ENCODE measurements at places on chromosomes 12 and 14.

- peak; percentile 80 for DNase-seq
Observed at GRCh38 chr12:28958553-28959195, 190.4 kb upstream of the FAR2 start.

GRCh38 chr12:87596636-87597035 is 432.6 kb downstream of the C12orf50 start:
- DNase-seq = peak; percentile 37

DNA sequence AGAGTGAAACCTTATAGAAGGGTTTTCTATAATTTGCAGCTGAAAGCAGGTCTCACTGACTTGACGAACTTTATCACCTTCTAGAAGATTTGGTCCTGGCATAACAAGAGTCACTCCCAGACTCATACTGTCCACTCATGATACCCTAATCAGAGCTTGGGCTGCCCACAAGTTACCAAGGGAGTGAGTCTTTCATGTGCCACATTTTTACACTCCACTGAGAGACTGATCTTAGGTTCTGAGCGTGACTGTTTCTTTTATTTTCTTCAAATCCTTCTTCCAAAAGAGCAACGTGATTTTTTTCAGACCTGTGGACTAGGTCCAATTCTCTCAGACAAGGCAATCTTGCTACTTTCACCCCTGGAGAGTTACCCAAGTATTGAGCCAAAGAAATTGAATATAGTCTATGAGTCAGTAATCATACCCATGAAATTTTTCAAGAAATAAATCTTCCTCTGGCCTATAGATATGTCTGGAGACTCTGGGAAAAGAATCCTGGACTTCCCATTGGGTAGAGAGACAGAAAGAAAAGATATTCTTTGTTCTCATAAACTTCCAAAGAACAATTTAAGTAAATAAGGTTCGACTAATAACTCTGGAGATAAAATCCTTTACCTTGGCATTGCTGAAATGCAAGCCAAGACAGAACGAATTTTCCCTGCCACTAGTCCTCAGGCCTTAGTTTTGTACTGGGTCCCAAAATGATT is 26.9 kb downstream of the SIX1 start:
- peak; percentile 33 for DNase-seq

DNA sequence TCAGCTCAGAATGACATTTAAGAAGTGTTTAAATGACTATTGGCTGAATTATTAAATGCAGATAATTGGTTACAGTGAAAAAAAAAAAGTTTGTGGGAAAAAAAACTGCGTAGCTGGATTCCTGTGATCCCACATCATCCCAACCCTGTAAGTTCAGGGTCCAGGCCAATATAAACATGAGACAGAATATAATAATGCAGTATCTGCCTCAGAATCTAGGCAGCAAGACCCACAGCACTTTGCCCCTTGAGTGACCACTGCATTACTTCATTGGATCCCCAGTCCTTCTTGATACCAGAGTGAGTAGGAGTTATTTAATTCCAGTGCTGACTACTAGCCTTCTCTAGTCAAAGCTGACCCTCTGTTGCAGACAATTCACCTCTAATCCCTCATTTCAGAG is 272.6 kb downstream of the CCER1 start:
- DNase-seq = peak; percentile 80

DNA sequence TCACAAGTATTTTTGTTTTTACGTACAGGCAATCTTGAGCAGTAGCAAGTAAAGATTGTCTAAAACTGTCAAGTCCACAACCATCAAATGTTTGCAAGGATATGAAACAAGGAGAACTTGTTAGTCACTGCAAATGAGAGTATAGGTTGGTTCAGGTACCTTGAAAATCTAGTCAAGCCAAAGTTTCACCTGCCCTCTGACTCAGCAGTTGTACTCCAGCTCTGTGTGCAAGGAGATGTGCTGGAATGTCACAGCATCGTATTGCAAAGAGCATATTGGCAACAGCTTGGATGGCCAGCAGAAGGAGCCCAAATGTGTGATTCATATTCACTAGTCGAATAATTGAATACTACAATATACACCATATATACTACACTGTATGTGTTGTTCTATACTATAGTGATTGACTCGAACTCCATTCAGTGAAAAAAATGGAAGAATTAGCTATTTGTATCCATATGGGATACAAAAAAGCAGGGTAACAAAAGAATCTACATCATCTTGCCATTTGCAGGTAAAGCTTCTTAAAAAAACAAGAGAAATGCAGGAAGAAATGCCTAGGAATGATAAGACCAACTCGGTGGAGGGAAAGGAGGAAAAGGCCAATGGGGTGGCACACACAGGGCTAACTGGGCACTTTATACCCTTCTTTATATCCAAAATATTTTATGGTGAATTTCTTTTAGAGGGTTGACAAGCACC is 44.0 kb downstream of the EID3 start:
- DNase-seq = no peak

DNA sequence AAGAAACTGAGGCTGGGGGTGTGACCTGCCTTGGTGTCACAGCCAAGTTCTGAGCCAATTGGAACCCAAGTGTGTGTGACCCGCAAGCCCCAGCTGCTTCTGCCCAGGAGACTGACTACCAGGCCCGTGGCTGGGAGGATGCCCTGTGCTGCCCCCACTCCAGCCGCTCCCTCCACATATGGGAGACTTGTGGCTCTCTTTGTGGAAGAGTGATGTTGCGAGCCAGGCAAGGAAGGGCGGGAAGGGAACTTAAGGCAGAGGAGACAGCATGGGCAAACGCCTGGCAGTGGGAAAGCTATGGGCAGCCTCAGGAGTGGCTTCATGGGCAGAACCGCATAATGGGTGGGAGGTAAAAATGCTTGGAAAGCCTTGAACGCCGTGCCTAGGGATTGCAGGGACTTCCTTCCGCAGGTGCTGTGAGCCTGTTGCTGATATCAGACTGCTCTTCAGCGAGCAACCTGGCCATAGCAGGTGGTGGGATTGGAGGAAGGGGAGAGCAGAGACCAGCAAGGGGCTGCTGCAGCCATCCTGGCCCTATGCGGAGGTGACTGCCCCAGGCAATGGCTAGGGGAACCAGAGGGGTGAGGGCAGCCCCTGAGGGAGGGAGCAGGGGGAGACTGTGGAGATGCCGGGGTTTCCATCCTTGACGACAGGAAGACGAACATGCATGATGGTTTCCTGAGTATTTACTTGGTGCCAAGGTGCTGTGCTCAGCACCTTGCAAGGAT is 115.7 kb downstream of the LGMN start:
- no peak for DNase-seq

DNA sequence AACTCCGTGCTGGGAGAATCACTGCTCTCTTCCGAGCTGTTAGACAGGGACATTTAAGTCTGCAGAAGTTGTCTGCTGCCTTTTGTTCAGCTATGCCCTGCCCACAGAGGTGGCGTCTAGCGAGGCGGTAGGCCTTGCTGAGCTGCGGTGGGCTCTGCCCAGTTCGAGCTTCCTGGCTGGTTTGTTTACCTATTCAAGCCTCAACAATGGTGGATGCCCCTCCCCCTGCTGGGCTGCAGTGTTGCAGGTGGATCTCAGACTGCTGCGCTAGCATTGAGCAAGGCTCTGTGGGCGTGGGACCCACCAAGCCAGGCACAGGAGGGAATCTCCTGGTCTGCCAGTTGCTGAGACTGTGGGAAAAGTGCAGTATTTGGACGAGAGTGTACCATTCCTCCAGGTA is 43.7 kb downstream of the GPR137C start:
- DNase-seq = no peak

GRCh38 chr12:74644681-74645080 is 107.0 kb downstream of the ATXN7L3B start:
- no peak for DNase-seq

- DNase-seq = peak; percentile 41
Observed at GRCh38 chr14:84340938-84341337, 1189.0 kb upstream of the FLRT2 start.

- no peak for DNase-seq
Observed at GRCh38 chr14:93430315-93431035, at the start of gene UNC79. Gene UNC79 (plus strand): TSS chr14:93430939. CDS start chr14:93431030, 91 bp downstream.

GRCh38 chr12:124338448-124338847 is 43.6 kb downstream of the RFLNA start:
- no peak for DNase-seq

DNA sequence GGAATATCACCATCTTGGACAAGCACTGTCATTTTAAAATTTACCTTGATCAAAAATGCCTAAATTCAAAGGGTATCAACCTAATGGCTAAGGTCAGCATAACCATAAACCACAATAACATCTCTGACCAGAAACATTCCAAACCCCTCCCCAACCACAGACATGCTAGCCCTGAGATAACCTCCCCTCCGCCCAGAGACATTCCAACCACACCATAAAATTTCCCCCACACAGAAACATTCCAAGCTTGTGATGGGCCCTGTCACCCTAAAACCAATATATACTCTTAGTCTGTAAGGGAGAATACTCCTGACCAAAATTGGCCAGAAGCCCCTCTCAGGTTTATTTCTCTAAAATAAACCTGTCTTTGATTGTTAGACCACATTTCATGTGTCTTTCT is 17.7 kb downstream of the EPYC start:
- DNase-seq = no peak

DNA sequence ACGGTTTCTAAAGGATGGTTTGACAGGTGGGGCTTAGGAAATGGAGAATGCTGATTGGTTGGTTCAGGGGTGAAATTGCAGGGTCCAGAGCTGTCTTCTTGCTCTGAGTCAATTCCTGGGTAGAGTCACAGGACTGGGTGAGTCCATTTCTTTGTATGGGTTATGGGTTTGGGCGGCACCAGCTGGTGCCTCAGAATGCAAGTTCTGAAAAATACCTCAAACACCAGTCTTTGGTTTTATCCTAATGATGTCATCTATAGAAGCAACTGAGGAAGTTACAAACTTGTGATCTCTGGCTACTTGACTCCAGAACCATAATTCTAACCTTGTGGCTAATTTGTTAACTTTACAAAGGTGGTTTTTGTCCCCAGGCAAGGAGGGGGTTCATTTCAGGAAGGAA is 47.6 kb upstream of the EIF5 start:
- no peak for DNase-seq

DNA sequence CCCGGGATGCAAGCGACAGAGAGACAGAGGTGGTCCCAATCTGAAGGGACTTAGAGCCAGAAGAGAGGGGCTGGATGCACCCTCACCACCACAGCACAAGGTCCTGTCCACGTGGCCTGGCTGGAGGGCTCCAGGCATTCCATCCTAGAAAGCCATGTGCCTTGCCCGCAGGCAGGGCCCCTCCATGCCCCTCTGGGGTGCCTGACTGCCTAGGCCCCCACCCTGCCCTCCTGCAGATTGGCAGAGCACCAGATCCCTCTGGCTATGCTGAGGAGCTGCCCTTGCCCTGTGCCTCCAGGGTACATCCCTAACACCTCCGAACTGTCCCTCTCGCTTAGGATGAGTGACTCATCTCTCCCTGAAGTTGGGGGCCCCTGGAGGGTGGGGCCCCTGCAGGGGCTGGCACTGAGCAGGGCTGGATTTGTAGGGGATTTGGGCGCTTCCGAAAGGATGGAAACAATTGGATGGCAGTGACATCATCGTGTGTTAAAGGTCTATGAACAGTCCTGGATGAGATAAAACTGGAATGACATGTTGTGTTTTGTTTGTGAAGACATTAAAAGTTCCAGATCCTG is 50.9 kb downstream of the CHGA start:
- DNase-seq = no peak

DNA sequence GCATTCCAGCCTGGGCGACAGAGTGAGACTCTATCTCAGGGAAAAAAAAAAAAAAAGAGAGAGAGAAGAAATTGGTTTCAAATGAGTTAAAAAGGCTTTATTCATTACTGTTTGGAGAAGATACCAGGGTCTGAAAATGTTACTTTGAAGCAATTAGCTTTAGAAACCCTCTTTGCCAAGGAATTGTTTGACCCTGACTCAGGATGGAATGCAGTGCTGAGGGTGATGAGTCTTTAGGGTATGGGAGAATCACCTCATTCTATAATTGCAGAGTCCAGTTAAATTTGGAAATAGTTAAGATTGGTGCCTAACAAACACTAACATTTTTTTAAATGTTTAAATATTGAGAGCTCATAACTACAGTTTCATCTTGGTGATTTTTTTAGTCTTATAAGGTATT is 13.3 kb downstream of the RAP1B start:
- DNase-seq = peak; percentile 69

DNA sequence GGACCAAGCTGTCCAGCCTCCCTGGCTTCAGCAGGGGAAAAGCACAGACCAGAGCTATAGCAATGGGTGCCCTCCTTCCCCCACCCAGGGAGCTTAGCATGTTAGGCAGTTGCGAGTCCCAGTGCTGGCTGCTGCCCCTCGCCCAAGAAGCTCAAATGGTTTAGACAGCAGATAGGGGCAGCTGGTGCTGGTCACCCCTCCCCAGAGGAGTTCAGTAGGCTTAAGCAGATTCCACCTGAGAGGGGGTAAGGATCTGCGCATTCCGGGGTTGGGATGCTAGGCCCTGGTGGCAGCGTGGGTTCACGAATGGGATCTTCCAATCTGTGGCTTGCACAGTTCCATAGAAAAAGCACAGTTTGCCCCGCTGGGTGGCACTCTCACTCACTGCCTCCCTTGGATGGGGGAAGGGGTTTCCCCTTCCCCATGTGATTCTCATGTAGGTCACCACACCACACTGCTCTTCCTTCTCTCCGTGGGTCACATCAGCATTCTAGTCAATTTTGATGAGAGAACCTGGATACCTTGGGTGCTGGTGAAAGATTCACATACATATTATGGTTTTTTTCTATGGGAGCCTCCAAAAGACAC is 665.6 kb downstream of the C12orf50 start:
- DNase-seq = no peak

- DNase-seq = no peak
Observed at GRCh38 chr14:76984787-76985375, 43.6 kb downstream of the IRF2BPL start.

DNA sequence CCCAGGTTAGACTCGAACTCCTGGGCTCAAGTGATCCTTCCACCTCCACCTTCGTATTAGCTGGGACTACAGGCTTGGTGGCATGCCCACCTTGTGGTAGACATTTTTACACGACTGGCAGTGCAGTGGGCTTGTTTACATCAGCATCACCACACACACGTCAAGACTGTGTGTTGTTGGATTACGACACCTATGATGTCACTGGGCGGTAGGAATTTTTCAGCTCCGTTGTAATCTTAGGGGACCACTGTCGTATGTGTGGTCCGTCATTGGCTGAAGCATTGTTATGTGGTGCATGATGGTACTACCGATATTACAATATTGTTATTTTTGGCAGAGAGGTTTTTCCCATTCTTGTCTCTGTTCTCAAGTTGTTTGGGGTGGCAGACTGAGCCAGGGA is 50.7 kb downstream of the TSPAN9 start:
- DNase-seq = peak; percentile 53

DNA sequence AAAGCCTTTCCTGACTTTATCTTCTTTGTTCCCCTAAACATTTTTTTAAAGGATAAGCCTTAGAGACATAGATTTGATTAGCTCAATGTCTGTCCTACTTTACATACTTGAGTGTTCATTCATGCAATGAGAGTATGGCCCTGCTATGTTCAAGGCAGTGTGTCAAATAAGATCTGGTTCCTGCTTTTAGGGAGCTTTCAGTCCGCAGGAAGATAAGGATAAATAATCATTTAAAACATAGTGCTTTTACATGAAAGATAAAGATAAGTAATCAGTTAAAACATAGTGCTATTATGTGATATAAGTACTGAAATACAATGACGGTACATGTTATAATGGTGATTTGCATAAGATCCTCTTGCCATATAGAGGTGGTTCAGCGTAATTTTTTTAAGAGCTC is 378.3 kb upstream of the PRICKLE1 start:
- DNase-seq = no peak

GRCh38 chr12:79453820-79454219 is 236.9 kb downstream of the PAWR start:
- no peak for DNase-seq

GRCh38 chr14:50109342-50109741 is 7.0 kb downstream of the VCPKMT start:
- peak; percentile 40 for DNase-seq

- peak; percentile 87 for DNase-seq
Observed at GRCh38 chr14:103527408-103528145, 1.4 kb upstream of the TRMT61A start.
